ENCODE measurements at places on chromosomes 4 and X. TPM values are rescaled to one million over a fixed set of nuclear protein-coding genes. Genes with fewer than 3 reads are reported as not detected.

Gene SH3D19
- total RNA-seq = 118 TPM

Gene ADH6
- total RNA-seq = not detected

Gene CFP
- total RNA-seq = 2.2 TPM

GRCh38 chr4:131644619-131645018 lies 1504.5 kb upstream of the PCDH10 start:
- no peak for DNase-seq

DNA sequence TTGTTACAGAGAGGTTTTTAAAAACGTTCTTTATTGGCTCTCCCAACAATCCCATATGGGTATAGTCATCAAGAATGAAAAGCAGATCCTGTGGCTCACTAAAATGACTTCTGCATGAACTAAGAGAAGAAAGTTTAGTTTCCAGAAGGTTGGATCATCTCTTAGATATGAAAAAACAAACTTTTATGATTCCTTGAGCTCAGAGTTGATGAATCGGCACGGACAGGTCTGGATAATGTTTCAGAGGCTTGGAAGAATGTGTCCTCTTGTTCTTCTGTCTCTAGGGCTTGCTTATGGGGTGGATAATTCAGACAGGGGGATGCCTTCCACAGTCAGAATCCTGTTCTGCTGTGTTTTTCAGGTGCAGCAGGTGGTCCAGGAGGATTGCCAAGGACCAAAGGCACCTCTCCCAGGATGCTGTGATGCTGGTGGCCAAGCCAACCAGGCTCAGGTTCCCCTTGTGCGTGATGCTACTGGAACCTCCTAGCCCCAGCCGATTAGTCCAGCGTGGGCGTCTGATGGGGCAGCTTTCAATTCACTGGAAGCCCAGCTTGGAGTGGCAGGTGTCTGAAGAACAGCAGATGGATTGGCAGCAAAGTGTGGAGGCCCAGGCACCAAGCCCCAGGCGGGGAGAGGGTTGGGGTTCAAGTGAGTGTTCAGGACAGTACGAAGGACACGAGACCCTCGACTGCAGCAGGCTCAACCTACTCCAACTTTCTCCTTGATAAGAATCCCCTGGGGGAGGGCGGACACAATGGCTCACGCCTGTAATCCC lies 30.3 kb downstream of the CCKAR start:
- no peak for DNase-seq

DNA sequence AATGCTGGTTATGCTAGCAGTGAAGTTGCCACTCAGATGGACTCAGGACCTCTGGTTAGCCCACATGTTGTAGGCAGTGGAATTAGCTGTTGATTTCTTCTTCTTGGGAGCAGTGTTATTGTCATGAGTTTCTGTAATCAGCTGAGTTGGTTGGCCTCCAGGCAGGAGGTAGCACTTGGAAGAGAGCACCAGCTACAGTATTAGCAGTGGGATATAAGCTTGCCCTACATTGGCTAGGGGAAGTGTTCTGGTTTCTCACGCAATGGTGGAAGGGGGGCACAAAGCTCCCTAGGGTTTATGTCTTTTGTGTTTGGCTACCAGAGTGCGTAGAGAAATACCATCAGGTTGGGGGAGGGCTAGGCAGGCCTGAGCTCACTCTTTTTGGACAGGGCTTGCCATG lies 34.0 kb upstream of the UCP1 start:
- DNase-seq = no peak

- peak; percentile 62 for DNase-seq
Measured at GRCh38 chr4:10664408-10664807, 20.2 kb downstream of the CLNK start.

DNA sequence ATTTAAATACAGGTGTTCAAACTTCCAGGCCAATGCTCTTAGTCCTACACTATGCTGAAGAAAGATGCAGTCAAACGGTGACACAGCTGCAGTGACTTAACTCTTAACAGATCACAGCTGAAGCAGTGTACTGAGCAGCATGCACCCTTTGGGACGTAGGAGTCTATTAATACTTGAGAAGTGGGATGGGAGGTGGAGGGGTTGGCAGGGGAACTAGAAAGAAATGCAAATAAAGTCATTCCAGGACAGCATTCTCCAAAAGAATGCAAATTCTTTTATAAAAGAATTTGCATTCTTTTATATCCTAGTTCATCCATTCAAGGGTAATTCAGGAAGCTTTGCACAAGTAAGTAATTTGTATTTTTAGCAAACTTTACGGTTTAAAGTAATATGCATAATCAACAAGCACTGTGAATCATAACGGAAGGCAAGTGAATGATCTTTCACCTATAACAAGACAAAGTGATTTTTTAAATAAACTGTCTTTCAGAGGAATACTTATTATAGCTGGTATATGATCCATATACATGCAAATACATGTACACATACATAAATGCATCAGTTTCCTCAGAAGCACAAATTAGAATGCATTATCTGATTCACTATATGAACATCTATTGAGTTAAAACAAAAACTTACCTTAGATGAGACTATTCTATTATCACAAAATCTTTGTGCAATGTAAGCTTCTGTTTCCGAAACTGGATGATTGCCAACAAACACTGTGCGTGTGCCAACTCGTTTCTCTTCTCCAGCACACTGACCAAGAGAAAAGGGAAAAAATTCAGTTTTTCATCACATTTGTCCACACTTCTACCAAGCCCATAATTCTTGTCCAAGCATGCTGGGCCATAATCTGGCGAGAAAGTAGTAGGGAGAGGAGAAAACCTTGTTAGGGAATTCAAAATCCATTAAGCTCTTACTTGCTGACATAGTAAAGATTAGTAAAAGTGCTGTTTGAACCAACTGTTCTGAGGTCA lies 106.5 kb downstream of the ATP11C start:
- DNase-seq = no peak

DNA sequence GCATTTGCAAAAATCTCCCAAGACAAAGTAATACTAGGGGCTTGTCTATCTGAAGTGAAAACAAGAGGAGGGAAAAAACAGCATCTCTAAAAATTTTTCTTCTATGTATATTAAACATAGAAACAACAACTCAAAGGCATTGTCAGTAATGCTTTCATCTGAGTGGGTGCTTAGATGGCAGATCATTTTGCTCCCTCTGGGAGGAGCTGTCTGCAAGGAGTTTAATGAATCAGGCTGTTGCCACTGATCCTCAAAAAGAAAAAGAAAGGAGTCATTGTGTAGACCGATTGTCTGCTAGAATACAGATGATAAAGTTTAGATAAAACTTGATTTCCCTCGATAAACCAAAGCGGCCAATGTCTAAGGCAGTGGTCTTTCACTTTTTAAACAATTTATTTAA lies 49.7 kb upstream of the KLHL8 start:
- DNase-seq = no peak

DNA sequence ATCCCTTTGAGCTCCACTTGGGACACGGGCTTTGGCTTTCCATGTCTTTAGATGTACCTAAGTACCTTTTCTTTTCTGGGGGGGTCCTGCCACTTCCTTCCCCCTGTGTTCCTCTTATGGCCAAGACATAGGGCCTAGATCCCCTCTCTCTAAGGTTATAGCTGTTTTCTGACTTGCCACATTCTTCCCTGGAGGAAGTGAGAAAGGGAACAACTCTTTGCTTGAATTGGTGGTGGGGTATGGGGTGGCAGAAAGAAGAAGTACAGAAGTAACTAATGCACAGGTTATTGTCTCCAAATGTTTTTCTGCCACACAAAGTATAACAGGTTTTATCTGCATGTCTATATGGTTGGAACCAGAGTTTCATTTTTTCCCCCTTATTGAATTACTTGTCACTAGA lies 29.7 kb upstream of the DIPK2B start:
- no peak for DNase-seq

Data from right atrium auricular region (tissue), 2 donors.